ENCODE measurements at places on chromosomes 16 and 17.

GRCh38 chr17:73647301-73647695, 3.1 kb upstream of the SDK2 start:
- DNase-seq = no peak

- no peak for DNase-seq
Measured at GRCh38 chr17:4483012-4483840, 15.5 kb upstream of the SPNS2 start.

DNA sequence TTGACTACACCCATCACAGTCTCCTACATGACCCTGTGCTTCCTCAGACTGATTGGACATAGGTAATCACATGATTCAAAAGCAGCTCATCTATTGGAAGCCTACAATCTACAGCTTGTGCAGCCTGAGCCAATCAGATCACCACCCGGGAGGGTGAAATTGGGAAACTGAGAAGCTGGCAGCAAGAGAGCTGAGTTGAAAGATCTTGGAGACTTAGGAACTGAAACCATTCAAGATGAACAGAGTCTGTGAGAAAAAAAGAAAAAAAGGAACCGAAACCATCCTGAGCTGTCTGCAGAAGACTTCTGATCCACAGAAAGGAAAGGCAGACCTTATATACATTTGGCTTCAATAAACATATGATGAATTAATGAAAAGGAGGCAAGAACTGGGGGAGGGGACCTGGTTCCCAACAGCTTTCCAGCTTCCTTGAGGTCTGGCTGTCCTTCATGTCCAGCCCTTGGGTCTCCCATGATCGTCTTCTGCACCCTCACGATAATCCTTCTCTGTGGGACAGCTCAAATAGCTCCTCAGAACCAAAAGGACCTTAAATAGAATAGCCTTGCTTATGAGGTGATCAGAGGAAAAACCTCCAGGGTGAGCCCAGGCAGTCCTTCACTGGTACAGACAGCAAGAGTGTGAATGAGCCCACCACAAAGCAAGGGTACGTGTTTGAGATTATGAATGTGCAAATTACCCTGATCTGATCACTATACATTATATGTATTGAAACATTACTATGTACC, 32.6 kb downstream of the PLXDC1 start:
- no peak for DNase-seq

DNA sequence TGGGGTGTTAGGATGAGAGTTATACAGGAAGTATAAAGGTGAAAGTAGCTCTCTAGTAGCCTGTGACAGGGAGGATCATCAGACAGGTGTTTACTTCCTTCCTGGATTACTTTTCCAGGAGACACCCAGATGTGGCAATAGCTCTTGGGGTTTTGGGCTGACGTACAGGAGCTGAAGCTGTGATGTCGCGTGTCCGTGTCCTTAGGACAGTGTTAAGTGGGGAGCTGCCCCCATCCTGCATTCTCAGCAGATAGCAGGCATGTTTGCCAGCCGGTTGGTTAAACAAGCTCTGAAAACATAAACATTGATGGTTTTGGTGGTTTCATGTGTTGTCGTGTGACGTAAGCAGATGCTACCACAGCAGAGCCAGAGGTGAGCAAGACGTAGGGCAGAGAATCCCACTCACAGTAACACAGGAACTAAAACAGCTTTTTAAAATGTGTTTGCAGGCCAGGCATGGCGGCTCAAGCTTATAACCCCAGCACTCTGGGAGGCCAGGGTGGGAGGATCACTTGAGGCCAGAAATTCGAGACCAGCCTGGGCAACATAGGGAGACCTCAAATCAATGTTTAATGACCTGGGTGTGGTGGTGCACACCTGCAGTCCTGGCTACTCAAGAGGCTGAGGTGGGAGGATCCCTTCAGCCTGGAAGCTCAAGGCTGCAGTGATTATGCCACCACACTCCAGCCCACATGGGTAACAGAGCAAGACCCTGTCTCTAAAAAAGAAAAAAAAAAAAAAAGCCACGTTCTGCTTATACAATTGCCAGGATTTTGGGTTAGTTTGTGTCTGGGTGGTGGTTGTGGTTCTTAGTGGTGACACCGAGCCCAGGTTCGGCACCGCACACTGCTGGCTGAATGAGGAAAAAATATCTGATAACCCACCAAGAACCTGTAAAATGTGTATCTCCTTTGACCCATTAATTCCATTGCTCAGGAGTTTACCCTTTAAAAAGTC, 18.2 kb upstream of the IL17C start:
- DNase-seq = peak; percentile 61

- DNase-seq = no peak
Measured at GRCh38 chr16:11215935-11216556, 40.0 kb downstream of the SOCS1 start.

GRCh38 chr16:24178496-24178895, 77.6 kb upstream of the CACNG3 start:
- no peak for DNase-seq

DNA sequence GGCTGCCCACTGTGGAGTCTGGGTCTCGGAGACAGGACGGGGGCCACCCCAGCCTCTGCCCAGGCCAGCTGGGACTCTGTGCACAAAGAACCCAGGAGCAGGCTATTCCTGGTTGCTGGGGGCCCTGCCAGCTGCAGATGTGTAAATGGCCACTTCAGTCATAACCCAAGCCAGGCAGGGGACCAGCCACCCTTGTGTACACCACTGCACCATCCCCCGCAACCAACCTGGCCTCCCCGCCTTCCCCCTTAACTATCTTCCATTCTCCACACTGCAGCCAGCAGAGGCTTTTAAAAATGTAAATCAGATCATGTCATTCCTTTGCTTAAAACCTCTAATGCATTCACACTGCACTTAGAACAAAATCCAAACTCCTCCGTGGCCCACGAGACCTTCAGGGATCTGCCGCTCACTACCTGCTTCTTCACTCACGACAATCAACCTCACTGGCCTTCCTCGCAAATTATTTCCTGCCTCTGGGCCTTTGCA, 28.3 kb downstream of the RTN4RL1 start:
- DNase-seq = no peak

DNA sequence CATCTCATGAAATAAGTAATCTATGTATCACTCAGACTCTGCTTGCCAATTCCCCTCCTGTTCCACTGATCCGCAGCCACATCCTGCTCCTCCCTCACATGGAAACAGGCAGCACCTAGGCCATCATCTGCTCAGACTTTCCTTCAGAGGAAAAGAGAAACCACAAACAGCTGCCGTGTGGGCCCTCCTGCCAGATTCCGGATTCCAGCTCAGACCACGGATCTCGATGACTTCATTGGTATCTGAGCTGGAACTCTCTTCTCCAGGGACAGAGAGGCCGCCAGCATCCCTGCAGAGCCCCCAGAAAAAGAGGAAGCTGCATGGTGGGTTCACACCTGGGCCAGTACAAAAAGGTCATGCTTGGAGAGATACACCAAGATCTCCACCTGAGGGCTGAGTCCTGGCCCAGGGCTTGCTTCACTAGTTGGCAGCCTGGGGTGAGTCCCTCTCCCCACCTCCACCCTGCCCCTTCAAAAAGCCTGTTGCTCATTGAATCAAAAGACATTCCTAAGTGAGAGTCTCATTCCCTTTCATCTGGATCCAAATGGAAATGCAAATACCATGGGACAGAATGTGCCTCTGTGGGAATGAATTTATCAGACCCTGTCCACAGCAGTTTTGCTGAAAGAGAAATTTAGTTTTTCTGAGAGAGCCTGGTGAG, 47.2 kb downstream of the HOXB1 start:
- DNase-seq = no peak

- DNase-seq = no peak
Measured at GRCh38 chr17:34822007-34822739, 139.1 kb downstream of the CCT6B start.

DNA sequence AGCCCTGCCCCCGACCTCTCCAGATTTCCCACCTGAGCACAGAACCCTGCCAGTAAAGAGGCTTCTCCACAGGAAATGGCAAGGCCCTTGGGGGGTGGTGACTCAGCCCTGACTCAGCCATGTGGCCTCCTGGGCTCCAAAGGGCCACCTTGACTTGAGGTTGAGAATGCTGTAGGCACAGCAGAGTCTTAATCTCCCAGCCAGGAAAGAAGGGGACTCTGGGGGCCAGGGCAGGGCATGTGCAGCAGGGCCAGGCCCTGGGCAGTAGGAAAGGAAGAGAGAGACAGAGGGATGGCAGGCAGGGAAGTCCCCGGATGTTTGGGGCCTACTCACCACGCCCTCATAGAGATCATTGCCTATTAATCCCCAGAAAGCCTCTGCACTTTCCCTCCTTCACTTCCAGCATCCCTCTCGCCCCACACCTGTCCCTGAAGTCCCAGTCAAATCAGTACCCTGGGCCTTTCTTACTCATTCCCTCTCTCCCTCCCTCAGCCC, 4.8 kb upstream of the ITGA3 start:
- no peak for DNase-seq

DNA sequence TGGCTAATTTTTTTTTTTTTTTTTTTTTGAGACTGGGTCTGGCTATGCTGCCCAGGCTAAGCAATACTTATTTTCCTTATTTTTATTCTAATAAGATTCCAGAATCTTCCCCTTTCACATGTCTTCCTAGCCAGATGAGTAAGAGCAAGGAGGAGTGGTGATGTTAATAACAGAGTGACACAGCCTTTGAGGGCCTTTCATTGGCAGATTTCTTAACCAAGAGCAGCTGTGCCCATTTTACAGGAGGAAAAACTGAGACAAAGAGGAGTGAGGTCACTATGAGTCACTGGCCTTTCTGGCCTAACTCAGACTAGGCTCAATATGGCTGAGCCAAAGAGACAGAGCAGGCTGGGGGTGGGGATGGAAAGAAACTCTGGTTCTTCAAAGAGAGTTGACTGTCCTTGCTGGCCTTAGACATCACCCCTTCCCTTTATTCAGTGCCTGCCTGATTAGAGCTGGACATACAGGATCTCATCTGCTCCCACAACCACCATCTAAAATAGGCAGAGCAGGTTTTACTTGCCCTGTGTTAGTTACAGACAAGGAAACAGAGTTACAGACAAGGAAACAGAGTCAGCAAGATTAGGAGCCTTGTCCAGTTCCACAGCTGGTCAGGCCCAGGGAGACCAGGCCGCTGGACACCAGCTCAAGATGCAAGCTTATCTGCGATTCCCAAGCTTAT, 50.0 kb upstream of the TOB1 start:
- DNase-seq = peak; percentile 61

GRCh38 chr17:42642336-42642735, 16.7 kb upstream of the TUBG2 start:
- DNase-seq = no peak

Data from T-helper 1 cell (primary cell).